Upper lobe of right lung (tissue), 1 donor: ENCODE measurements at places on chromosomes 2 and 18.

GRCh38 chr2:236180076-236180816 lies 12.1 kb upstream of the GBX2 start:
- DNase-seq: no peak

- DNase-seq: no peak
Measured at GRCh38 chr2:156343096-156343939, 10.8 kb upstream of the NR4A2 start.

- no peak for DNase-seq
Measured at GRCh38 chr2:228669690-228670089, 488.2 kb upstream of the SPHKAP start.

GRCh38 chr2:120312076-120312475 lies 33.9 kb upstream of the INHBB start:
- peak; percentile 35 for DNase-seq

DNA sequence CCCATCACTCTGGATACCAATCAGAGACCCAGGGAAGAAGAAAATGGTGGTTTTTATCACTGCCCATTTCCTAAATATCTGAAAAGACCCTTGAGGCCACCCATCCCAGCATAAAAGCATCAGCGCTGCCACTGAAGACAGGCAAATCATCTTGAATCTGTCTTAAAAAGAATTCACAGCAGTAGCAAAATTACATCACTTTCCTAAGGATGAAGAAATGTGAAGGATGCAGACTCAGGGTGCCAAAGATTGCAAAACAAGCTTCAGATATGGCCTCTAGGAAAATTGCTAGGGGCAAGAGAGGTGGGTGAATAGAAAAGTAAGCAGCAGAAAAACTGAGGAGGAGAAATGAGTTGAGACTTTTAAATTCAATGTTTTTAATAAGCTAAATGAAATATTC lies 70.0 kb downstream of the SLC25A12 start:
- no peak for DNase-seq

- peak; percentile 83 for DNase-seq
Measured at GRCh38 chr2:100262555-100263320, 59.6 kb downstream of the LONRF2 start.

DNA sequence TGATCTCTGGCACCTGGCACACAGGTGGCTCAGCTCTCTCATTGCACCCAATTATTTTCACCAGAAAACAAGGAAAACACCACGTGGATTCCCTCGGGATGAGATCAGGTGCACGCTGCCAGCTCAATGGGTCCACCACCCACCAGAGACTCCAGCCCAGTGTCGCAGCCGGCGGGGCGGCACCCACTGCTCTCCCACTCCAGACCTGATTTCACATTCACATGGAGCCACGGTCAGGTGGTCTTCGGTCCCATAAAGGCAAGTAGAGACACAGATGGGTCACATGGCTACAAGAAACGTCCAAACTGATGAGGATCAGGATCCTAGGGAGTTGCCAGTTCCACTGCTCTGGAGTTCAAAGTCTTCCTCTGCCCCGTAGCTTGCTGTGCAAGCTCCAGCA lies 217.6 kb downstream of the ANKRD30B start:
- DNase-seq: no peak

DNA sequence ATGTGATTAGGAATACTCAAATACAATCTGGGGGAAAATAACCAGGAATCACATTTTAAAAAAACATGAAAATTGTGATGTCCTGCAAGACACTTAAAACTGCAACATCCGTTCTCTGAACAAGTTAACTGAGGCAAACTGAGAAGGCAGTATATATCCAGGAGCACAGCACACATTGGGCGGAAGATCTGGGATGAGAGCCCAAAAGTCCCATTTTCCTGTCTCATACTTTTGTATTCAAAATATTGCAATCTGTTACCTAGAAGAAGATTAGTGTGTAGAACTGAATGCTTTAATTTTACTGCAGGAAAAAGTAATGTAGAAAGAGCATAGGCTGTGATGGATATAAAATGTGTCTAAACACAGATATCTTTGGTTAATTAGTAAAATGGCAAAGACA lies 276.8 kb upstream of the FANCL start:
- no peak for DNase-seq

DNA sequence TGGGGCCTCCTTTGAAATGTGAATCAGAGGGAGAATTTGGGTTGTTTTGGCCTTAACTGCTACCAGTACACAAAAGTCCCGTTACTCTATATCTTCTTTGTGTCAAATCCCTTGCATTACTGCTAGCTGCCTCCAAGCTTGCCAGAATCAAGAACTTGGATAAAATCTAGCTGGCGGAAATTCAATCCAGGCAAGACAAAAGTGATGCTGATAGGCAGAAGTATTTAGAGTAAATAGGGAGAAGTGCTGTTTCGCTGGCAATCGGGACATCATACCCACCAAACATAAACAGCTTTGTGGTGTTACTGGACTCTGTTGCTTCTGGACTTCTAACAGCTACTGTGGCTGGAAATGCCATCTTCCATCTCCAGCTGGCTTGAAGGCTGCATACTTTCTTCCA lies 2.5 kb downstream of the IFIH1 start:
- DNase-seq: no peak

GRCh38 chr2:177030451-177031105 lies 182.0 kb upstream of the HNRNPA3 start:
- DNase-seq: no peak

- DNase-seq: no peak
Measured at GRCh38 chr18:36322408-36322728, 24.9 kb downstream of the FHOD3 start.

GRCh38 chr18:51603551-51603950 lies 406.1 kb upstream of the MEX3C start:
- DNase-seq: no peak

DNA sequence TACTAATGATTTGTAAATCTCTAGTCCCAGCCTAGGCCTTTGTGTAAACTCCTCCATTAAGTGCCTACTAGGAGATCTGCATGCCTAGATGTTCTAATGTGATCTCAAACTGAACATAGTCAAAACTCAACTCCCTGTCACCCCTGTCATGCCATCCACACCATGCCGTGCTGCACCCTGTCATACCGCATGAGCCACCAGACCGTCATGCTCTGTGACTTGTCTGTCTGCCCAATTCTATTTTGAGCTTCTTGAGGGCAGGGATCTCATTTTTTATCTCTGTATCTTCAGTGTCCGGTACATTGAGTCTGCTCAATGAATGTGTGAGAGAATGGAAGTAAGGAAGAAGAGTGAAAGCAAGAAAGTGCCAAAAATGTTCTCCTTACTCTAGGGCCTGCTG lies 35.5 kb downstream of the GREB1L start:
- no peak for DNase-seq

- no peak for DNase-seq
Measured at GRCh38 chr18:49009661-49010060, 58.9 kb upstream of the SMAD7 start.

- peak; percentile 84 for DNase-seq
Measured at GRCh38 chr2:200483729-200484198, 26.1 kb downstream of the KCTD18 start.

- DNase-seq: peak; percentile 32
Measured at GRCh38 chr2:23621616-23622015, 236.6 kb downstream of the KLHL29 start.

GRCh38 chr2:120735746-120736170 lies at the start of gene GLI2:
Gene GLI2 (plus strand): TSS chr2:120735868. CDS start chr2:120797321, 61,453 bp downstream.
- DNase-seq: peak; percentile 81

DNA sequence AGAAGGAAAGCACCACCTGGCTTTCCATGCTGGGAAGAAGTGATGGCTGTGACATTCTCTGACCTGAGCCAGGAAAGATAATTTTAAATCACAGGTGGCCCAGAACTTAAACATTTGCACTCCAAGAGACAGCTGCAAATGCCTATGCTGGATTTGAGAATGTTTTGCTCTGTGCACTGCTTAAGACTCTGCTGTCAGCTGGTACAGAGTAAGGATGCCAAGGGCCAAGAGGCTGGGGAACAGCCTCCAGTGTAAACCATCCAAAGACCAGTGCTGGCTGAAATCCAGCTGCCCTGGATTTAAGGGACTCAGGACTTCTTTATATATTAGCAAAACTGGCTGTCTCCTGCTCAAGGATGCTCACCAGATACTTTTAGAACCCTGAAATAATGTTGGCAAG lies 3.9 kb downstream of the HOXD8 start:
- DNase-seq: no peak

DNA sequence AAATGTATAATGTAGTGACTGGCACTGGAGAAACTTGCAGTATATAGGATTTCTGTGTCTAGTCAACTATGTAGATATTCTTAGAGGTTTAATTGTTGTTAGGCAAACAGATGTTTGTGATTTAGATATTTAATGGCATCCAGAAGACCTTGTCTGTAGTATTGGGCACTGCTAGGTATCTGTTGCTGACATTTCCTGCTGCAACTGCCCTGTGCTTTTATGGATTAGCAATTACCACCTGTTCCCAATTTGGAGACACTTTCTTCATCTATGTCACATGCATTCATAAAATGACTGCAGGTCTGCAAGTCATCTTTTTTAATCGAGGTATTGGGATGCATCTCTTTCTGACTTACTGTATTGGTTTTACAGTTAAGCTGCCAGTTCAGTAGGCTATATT lies 71.3 kb downstream of the ITGA4 start:
- DNase-seq: no peak

DNA sequence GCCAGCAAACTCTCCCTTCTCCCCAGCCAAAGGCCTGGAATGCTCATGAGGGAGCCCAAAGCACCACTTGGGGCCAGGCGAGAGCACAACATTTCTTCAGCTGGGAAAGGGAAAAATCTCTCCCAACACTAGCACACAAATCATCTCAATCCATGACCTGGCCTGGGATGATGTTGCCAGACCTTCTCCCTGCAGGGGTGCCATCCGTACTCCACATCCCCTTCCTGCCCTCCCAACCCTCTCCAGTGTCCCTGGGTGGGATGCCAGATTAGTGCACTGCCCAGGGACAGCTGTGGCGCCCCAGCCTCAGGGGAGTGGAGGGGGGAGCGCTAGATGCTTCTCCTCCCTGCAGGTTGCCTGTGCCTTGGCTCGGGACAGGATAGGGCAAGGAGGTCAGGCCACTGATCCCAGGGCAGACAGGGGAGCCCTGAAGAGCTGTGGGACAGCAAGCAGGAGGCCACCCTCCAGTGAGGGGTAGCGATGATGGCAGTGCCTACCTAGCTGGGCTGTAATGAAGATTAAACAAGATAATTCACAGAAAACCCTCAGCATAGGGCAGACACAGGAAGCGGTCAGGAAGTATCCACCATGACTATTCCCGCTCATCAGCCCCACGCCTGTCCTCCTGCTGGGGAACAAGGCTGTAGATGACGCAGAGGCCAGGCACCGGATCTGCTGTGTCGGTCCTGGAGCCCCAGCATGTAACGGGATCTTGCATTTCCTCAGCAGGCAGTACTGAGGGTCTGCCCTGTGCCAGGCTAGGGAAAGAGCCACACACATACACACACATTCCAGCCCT lies 31.1 kb downstream of the SERTAD2 start:
- DNase-seq: no peak

DNA sequence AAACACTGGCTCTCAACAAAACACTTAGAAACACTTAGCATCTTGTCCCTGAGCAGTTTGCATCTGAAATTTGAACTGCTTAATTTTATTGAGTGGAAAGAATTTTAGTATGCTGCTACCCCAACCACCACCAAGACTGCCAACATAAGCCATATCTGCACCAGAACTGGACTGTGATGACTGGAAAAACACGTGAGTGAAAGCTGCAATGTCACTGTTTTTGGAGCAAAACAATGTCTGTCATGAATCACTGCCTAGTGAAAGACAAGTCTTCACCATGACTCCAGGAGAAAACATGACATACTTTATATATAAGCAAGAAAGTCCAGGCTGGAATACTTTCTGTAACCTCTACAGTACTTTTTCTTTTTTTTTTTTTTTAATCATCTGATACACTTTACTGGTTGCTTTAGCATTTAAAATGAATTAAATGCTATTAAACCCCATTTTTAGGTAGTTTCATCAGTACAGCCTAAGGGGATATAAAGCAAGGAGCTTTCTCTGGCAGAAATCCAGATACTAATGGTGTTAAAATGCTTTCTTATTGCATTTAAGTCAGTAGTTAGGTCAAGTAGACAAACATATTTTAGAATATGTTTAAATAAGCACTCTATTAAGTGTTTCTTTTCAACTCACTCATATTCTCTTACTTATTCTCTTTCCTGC lies 2129.4 kb upstream of the PIK3C3 start:
- no peak for DNase-seq

GRCh38 chr2:112644155-112644932 lies 1.4 kb upstream of the SLC20A1 start:
- DNase-seq: no peak

GRCh38 chr2:141455211-141455826 lies 675.5 kb downstream of the LRP1B start:
- no peak for DNase-seq

DNA sequence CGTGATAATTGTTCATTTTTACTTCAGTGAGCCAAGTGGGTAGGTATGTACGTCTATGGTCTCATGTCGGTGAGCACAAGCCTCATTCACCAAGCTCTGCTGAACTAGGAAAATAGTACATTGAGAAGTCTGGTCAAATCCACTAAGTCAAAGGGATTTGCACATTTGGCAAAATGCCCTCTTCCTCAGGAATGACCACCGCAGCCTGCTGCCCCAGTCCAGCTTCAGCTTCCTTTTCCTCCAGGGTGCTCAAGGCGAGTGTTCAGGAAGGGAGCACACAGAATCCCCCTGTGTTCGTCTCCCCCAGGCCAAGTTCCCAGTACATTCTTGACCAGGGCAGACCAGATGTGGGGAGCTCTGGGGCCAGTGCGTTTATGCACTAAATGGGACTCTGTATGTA lies 23.0 kb downstream of the TCF7L1 start:
- no peak for DNase-seq

DNA sequence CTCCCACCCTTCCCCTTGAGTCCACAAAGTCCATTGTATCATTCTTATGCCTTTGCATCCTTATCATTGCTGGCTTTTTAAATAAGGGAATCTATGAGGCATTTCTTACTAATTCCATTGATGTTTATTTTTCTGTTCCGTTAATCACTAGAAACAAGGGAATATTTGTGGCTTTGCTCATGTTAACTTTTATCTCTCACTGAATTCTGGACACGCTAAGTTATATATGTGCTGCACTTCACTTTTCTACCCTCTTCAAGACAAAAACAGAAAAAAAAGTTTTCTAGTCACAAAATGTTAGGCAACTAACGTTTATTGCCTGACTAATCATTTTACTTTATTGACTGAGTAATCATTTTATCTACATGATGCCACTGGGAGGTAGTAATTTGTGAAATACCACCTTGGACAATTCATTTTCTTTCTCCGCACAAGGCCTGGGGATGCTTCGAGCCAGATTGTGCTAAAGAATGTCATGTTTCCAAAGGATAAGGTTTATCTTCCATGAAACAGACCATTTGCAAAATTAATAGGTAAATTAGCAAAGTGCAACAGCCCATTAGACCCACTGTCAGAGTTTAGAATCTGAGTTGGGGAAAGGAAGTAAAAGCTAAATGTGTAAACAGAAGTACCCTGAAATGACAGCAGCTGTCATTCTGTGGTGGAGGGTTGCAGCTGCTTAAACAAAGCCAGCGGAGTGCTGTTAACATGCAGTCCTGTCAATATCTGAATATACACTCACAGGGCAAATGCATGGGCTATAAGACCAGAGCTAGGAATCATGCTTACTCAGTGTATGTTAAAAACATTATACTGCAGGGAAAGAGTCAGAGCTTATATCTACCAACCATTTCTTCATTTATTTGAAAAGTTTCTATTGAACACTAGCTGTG lies 658.7 kb downstream of the CNTNAP5 start:
- no peak for DNase-seq
